Activated CD4-positive, alpha-beta T cell treated with anti-CD3 and anti-CD28 coated beads for 36 hours (primary cell): ENCODE measurements at places on chromosomes 1 and 21.

DNA sequence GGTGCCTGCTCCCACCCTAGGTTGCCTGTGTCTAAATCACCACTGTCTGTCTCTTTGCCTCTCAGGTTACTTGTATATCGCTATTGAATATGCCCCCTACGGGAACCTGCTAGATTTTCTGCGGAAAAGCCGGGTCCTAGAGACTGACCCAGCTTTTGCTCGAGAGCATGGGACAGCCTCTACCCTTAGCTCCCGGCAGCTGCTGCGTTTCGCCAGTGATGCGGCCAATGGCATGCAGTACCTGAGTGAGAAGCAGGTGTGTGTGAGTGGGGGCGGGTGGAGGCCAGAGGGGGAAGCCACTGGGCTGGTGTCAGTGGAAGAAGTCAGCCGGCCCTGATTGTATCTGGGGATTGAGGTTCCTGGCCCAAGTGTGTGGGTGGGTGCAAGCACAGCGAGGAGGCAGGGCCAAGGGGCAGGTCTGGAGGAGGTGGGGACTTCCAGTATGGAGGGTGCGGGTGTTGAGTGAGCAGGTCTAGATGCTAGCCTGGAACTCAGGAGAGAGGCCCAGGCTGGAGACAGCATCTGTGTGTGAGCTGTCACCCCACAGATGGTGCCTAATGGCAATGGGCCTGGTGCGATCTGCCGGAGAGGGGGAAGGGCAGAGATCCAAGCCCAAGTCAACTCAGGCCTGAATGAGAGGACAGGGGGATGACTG is 17.2 kb downstream of the TIE1 start:
- H3K4me1 ChIP-seq = no peaks in the 10 kb centered on the region
- no peak for DNase-seq
- H3K27me3 ChIP-seq = no peaks in the 10 kb centered on the region
- no peak overlapping the region for H3K4me3 ChIP-seq

DNA sequence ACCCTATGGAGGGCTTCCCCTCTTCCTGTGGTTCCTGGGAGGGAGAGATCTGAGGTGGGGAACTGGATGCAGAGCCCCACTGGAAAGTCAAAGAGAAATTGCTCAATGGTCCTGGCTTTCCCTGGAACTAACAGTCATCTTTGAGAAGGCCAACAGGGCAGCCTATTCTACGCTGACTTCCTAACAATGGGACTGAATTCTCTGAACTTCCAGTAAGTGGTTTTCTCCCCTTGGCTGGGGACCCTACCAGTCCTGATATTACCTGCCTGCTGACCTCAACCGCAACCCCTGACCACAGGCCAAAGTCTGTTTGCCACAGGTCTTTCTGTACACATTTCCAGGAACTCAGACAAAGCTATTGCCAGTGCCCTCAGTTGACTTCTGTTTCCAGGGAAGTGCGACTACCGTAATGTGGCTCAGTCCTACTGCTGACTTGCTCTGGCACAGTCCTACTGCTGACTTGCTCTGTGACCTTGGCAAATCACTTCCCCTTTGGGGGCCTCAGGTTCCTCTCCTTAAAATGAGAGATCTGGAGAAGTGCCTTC is 55.3 kb downstream of the C8B start:
- no peaks in the 10 kb centered on the region for H3K4me1 ChIP-seq
- H3K27me3 ChIP-seq = peaks cover 4% of the 10 kb centered on the region
- no peak overlapping the region for H3K4me3 ChIP-seq
- no peak overlapping the region for H3K27ac ChIP-seq
- DNase-seq = no peak
- no peaks in the 10 kb centered on the region for H3K36me3 ChIP-seq

DNA sequence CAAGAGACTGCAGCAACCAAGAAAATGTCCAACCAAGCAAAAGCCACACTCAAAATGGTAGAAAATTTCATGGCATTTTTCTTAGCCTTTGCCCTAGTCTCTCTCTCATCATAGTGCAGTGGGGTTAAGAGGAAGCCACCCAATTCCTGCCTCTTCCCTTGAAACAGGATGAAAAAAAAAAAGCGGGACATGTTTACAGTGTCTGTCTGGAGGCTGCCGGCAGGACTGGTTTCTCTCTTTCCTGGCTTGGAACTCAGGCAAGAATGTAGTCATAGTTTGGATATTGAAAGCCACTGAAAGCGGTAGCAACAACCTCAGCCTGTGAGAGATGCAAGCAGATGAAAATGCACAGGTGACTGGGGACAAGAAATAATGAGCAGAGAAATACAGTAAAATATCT is 13.3 kb upstream of the TNFSF18 start:
- no peak overlapping the region for H3K4me3 ChIP-seq
- no peaks in the 10 kb centered on the region for H3K27me3 ChIP-seq
- DNase-seq = no peak
- H3K4me1 ChIP-seq = no peaks in the 10 kb centered on the region

- H3K36me3 ChIP-seq = no peaks in the 10 kb centered on the region
- no peak overlapping the region for H3K27ac ChIP-seq
- H3K4me3 ChIP-seq = no peak overlapping the region
- DNase-seq = no peak
- H3K27me3 ChIP-seq = no peaks in the 10 kb centered on the region
Measured at GRCh38 chr21:33305938-33306337, 18.8 kb upstream of the IFNAR1 start.

DNA sequence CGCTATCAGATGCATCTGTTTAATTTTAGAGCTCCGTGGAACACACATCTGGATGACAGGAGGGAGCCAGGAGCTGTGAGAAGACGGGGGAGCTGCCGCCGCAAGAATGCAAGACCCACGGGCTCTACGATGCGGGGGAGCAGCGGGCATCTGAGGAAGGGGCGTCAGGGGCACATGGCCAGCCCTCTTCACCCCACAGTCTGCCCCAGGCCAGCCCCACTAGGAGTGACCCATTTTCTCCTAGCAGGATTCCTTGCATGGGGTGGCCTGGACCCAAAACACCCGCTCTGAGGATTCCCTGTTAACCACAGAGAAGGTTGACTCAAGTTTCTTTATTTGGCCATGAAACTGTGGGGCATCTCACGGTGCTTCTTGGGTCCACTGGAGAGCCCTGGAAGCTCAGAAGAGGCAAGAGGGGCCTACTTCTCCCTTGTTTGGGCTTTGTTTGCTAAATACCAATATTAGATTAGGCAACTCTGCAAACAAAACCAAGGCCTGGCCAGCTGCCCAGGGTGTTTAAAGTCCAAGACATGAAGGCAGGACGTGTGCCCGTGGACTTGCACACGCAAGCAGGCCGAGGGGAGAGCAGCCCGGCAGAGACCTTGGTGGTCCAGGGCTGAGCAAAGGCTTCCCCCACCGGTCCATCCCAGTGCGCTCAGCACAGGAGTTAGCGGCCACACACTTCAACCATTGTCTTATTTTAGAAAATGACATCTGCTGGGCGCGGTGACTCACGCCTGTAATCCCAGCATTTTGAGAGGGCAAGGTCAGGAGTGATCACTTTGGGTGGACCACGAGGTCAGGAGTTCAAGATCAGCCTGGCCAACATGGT is 89.8 kb downstream of the DHRS3 start:
- H3K27ac ChIP-seq = no peak overlapping the region

- no peak for DNase-seq
- H3K27me3 ChIP-seq = no peaks in the 10 kb centered on the region
- H3K4me1 ChIP-seq = peaks cover 13% of the 10 kb centered on the region
- H3K36me3 ChIP-seq = peaks cover 57% of the 10 kb centered on the region
- no peak overlapping the region for H3K27ac ChIP-seq
Measured at GRCh38 chr1:114455102-114455785, 55.8 kb downstream of the TRIM33 start.

DNA sequence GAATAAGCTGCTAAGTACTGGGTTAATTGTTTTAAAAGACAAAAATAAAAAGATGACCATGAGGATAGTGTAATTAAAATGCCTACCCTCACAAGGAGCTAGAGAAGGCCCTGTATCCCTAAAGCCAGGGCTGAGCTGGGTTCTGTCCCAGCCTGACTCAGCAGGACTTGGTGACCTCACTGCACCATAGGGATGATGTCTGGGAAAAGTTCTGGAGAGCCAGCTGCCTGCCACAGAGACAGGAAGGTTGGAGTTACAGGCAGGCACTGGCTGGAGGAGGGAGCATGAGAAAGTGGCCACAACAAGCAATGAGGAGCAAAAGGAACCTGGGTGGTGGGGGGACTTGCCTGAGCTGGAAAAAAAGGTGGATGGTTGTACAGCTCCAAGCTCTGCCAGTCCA is 5.7 kb upstream of the TNR start:
- no peak for DNase-seq
- peaks cover 15% of the 10 kb centered on the region for H3K27me3 ChIP-seq
- no peak overlapping the region for H3K4me3 ChIP-seq
- no peaks in the 10 kb centered on the region for H3K4me1 ChIP-seq
- H3K27ac ChIP-seq = no peak overlapping the region

DNA sequence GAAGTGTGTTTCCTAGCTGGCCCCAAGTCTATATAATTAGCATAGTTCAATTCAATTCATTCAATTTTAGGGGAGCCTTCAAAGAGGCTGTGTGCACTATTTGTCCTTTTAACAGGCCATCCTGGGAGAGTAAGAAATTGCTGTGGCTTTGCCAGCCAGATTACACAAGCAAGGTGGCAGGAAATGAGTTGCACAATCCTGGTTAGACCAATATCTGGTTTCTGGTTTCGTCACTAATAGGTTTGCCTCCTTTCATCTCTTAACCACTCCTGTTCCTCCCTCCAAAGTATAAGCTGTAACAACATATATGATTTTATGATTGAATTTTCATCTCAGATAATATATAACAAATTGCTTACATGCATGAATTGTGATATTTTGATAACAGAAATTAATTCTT is 84.1 kb upstream of the NEGR1 start:
- DNase-seq = no peak
- H3K27me3 ChIP-seq = no peaks in the 10 kb centered on the region
- no peaks in the 10 kb centered on the region for H3K36me3 ChIP-seq
- H3K4me3 ChIP-seq = no peak overlapping the region
- no peak overlapping the region for H3K27ac ChIP-seq

DNA sequence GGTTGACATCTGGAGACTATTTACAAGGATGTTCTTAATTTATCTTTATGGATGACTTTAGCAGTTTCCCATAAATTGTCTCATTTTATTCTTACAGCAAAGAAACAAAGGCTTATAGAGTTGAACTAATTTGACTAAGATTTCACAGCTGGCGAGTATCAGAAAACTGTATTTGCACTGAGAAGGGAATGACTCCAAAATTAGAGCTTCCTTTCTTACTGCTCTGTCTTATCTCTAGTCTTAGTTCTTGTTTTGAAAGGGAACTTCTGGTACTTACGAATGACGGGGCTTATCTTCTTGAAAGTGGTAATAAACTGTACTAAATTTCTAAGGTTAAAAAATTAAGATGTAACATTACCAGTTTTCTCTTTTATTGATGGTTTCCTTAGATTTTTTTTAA is 13.6 kb downstream of the CNST start:
- peaks cover 69% of the 10 kb centered on the region for H3K4me1 ChIP-seq
- no peak overlapping the region for H3K4me3 ChIP-seq
- no peak for DNase-seq
- H3K27me3 ChIP-seq = no peaks in the 10 kb centered on the region
- H3K27ac ChIP-seq = peak overlapping the region; percentile 60
- H3K36me3 ChIP-seq = peaks cover 24% of the 10 kb centered on the region

- H3K27ac ChIP-seq = no peak within 1 kb of the TSS
- no peaks in the 10 kb centered on the region for H3K36me3 ChIP-seq
- DNase-seq = no peak
- no peaks in the 10 kb centered on the region for H3K4me1 ChIP-seq
- peaks cover 24% of the 10 kb centered on the region for H3K27me3 ChIP-seq
- no peak within 1 kb of the TSS for H3K4me3 ChIP-seq
Measured at GRCh38 chr1:152663098-152663497, at the start of gene LCE2D. LCE2D (plus strand) TSS chr1:152663380; CDS start chr1:152664106, 726 bp downstream.

GRCh38 chr1:193519922-193520321 is 333.5 kb upstream of the B3GALT2 start:
- H3K36me3 ChIP-seq = no peaks in the 10 kb centered on the region
- no peak overlapping the region for H3K4me3 ChIP-seq
- peaks cover 5% of the 10 kb centered on the region for H3K4me1 ChIP-seq

- DNase-seq = peak; percentile 34
- H3K27me3 ChIP-seq = peaks cover 33% of the 10 kb centered on the region
- no peaks in the 10 kb centered on the region for H3K36me3 ChIP-seq
- peak overlapping the region; percentile 80 for H3K4me3 ChIP-seq
- H3K27ac ChIP-seq = peak overlapping the region; percentile 1
Measured at GRCh38 chr1:111739925-111740765, 950 bp upstream of the INKA2 start.

- H3K4me3 ChIP-seq = no peak overlapping the region
- H3K27me3 ChIP-seq = no peaks in the 10 kb centered on the region
- no peak for DNase-seq
Measured at GRCh38 chr1:205616563-205617293, 15.1 kb downstream of the ELK4 start.

- no peaks in the 10 kb centered on the region for H3K36me3 ChIP-seq
- H3K4me3 ChIP-seq = no peak overlapping the region
Measured at GRCh38 chr21:31515253-31515652, 144.2 kb upstream of the SOD1 start.

GRCh38 chr1:23742670-23743286 is 493 bp upstream of the ELOA start:
- peaks cover 18% of the 10 kb centered on the region for H3K36me3 ChIP-seq
- H3K27ac ChIP-seq = peak overlapping the region; percentile 89
- peaks cover 35% of the 10 kb centered on the region for H3K4me1 ChIP-seq
- no peaks in the 10 kb centered on the region for H3K27me3 ChIP-seq

DNA sequence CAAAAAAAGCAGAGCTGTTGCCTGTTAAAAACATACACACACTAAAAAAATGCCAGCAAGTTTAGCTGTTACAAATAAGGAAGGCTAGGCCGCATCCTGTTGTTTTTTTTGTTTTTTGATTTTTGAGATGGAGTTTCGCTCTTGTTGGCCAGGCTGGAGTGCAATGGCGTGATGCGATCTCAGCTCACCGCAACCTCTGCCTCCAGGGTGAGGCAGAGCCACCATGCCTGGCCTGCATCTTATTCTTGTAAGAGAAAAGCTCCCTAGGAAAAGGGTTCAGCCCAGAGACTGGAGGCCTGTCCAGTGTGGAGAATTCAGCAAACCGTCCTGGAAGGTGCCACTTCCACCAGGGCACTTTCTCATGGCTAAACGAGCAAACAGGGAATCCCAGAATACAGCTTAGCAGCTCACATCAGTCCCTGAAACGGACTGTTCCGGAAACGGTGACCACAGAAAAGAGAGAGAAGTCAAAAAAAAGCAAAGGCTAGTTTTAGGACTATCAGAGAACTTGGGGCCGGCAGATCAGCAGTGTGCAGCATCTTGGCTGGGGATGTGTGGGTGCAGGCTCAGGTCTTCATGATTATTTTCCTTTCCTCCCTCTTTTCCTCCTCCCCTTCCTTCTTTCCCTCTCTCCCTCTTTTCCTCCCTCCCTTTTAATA is 283.6 kb downstream of the AJAP1 start:
- H3K4me3 ChIP-seq = no peak overlapping the region
- H3K27me3 ChIP-seq = peaks cover 4% of the 10 kb centered on the region
- no peak overlapping the region for H3K27ac ChIP-seq
- DNase-seq = no peak
- H3K36me3 ChIP-seq = no peaks in the 10 kb centered on the region
- no peaks in the 10 kb centered on the region for H3K4me1 ChIP-seq

GRCh38 chr1:181396171-181396670 is 87.1 kb upstream of the CACNA1E start:
- H3K4me1 ChIP-seq = peaks cover 29% of the 10 kb centered on the region
- H3K27me3 ChIP-seq = no peaks in the 10 kb centered on the region
- H3K27ac ChIP-seq = no peak overlapping the region
- H3K4me3 ChIP-seq = no peak overlapping the region

- DNase-seq = no peak
- H3K36me3 ChIP-seq = peaks cover 3% of the 10 kb centered on the region
- H3K27ac ChIP-seq = no peak overlapping the region
- no peaks in the 10 kb centered on the region for H3K27me3 ChIP-seq
Measured at GRCh38 chr1:192811594-192812239, 2.9 kb downstream of the RGS2 start.
